NCI-H187 treated with DMSO at 0.1 percent for 48 hours (cell line): ENCODE measurements at places on chromosomes 7 and 10.

- DNase-seq = no peak
Observed at GRCh38 chr10:94042834-94043175, 49.1 kb downstream of the PLCE1 start.

- no peak for DNase-seq
Observed at GRCh38 chr7:30791114-30791513, 19.9 kb downstream of the MINDY4 start.

DNA sequence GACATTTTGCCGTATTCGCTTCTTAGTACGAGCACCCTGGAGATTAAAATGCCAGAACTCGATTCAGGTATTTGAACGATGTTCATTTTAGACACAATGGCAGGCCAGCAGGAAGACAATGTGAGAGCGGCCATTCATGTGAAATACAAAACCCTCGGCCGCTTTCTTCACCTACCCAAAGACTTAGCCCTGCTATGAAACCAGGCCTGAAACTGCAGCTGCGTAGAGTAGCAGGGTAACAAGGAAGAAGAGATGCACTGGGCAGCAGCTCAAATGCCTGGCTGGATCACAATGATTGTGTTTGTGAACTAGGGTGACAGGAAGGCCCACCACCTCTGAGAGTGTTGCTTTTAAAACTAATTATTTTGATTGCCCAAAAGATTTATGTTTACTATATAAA is 234.8 kb downstream of the TRIL start:
- no peak for DNase-seq

DNA sequence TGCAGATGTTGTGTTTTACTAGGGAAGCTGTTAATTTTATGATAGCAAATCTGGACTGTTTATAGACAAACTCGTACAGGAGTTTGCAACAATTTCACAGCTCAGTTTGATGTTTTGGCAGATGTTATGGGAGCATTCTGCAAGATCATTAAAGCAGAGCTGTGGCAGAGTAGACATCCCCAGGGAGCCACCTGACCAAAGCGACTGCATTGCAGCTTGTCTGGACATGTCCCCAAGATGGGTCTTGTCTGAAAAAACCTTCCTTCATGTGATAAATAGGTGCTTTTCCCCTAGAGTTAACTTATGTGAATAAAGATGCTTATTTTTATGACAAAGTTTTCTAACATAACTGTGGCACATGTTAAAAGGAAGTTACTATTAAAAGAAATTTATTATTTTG is 91.2 kb upstream of the GPR141 start:
- no peak for DNase-seq

- no peak for DNase-seq
Observed at GRCh38 chr7:2631946-2632732, at the start of gene TTYH3. TSS of gene TTYH3 (plus strand) at chr7:2631986. CDS start at chr7:2632156, 170 bp downstream.

GRCh38 chr10:78461333-78461732 is 427.7 kb downstream of the RPS24 start:
- DNase-seq = no peak

- no peak for DNase-seq
Observed at GRCh38 chr10:58280477-58280876, 11.5 kb downstream of the CISD1 start.

DNA sequence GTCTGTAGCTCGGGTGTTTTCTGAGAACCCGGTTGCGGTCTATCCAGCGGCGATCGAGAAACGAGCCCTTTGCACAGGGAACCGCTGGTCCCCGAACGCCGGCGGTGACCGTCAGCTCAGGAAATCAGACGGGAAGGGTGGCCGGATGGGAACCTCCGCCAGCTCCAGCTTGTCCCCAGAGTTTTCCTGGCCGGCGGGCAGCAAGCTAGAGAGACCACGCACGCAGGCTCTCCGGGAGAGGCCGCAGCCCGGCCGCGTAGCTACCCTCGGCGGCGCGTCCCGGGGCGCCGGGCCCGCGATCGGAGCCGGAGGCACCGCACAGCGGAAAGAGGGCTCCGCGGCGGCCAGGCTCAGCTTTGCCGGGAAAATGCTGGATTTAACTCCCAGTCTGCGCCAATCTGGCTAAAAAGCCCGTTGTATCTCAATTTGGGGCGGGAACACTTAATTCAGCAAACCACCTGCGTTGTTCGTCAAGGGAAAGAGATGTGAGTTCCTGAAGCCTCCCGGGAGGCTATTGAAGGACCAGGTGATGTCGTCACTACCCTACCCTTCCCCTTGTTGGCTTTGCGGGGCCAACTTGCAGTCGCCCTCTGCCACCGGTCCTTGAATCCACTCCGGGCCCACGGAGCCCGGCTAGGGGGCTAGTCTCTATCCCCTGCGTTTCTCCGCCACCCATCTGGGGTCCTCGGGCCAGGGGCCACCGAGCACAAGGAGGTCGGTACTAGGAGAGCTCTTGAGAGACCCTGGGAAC is 859 bp upstream of the CH25H start:
- DNase-seq = no peak

GRCh38 chr10:62016623-62017490 is 115.4 kb downstream of the ARID5B start:
- DNase-seq = no peak

- no peak for DNase-seq
Observed at GRCh38 chr7:110386913-110387312, 704.0 kb upstream of the LRRN3 start.

GRCh38 chr10:132240156-132240555 is 53.4 kb downstream of the DPYSL4 start:
- DNase-seq = no peak

GRCh38 chr7:41053820-41054219 is 649.1 kb downstream of the INHBA start:
- DNase-seq = no peak

DNA sequence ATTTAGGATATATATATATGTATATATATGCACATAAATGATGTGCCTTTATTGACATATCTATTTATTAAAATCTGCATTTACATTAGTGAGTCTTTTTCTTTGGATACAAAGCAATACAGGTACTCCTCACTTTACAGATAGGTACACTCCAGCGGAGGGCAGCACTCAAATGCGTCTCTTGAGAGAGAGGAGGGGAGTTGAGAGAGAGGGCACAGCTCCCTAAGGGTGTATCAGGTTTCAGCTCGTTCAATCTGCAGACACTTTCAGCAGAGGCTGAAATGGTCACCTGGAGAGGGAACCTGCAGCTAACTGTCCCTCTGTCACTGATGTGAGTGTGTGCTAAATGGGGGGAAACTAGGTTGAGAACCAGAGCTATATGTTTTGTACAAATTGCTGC is 21.5 kb downstream of the C10orf53 start:
- peak; percentile 61 for DNase-seq

DNA sequence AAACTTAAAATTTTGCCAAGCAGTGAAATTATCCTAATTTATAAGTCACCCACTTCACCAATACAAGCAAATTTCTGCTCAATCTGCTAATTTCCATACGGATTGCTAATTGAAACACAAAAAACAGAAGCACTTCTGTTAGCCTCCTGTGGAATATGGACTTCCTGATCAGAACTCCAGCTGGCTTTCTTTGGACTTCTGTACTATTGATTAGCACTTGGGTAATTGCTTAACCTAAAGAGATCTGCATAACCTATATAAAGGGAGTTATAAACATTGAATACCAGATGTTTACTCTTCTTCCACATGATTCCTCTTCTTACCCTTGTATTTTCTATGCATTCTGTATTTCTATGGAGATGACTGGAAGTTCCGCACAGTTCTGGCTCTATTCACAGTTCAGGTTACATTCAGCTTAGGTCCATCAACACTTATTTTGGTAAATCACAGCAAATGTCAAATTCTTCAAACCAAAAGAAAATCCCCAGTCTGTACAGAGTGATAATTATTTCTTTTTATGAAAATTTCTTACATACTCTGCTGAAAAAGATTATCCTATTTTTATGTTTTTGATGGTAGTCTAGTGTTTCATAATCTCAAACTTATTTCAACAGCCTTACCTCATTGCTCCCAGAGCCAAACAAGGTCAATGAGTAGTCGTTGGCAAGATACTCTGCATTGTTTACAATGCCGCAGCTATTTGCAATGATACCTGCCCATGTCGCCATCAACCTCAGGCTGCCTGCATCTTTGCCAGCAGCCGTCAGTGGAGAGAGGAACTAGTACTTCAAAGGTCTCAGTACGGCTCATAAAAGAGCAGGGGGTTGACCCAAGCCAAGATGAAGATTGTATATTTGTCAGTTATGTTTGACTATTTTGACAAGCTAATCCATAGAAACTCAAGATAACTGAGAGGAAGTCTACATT is 225.6 kb downstream of the AHR start:
- no peak for DNase-seq

DNA sequence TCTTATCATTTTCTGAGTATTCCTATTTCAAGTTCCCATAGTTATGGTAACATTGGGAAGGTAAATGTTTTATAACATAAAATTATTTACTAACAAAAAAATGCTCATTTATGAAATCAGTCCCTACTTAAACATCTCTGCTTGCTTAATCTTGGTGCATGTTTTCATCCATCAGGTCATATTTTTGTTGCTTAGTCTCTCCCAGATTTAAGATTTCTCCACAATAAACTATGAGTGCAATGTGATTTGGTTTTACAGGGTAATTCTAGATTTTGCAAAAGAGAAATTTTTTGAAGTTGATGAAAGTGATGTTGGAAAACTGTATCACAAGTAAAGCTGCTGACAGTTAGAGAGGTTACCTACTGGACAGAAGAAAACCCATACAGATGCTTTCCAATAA is 28.6 kb downstream of the PIK3AP1 start:
- DNase-seq = no peak

GRCh38 chr10:114566064-114566463 is 92.0 kb downstream of the ABLIM1 start:
- DNase-seq = no peak

DNA sequence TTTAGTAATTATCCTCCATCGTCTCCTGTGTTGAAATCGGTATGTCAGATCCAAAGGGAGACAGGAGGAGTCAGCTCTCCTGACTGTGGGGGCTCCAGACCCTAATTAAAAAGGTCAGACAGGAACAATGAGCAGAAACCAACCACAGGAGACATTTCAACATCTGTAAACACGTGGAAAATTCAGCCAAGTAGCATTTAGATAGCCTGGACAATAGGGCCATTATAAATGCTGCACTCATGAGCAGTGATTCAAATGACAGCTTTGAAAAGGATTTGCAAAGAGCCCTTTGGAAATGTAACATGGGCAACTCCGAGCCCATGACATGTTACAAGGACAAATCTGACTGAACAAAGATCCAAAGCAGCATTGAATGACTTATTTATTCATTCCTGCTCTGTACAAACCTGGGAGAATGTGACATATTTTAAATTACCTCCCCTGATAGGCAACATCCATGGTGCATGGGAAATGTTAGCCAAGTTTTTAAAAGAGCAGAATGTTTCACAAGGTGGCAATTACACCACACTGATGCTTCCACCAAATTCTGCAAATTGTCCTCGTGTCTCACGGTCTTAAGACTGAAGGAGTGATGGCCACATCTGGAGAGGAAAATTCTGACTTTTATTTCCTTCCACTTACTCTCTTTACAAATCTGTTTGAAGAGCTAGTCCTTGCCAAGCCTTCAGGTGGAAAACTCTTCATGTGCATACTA is 113.3 kb upstream of the KMT2E start:
- DNase-seq = no peak

- DNase-seq = no peak
Observed at GRCh38 chr7:120273476-120273975, 551 bp downstream of the KCND2 start.

DNA sequence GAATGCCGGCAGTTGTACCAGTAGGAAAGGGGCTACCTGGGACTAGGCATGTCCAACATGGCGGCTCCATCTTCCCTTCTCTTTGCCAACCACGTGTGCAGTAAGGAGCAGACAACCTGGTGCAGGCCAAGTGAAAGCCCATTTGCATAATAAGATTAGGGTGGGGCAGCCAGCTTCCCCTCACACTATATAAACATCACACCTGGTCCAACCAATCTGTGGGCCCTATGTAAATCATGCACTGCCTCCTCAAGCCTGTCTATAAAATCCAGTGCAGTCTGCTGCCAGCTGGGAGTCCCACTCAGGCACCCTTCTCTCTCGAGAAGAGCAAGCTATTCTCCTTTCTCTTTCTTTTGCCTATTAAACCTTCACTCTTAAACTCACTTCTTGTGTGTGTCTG is 429.3 kb downstream of the CALN1 start:
- peak; percentile 72 for DNase-seq

DNA sequence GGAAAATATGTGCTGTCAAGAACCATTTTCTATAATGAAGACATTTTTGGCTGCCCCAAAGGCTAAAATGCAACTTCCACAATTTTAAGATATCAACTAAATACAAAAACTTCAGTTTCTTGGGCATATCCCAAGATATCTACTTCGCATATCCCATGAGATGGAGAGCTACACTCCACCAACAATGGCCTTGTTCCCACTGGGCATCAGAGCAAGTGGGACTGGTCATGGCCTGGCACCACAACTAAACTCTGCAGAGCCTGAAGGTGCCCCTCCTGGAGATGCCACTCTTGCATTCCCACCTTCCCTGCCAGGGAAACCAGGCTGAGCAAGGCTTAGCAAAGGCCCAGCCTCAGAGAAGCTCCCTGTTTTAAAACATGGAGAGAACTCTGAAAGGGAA is 75.8 kb upstream of the LRRC17 start:
- DNase-seq = no peak

GRCh38 chr7:2968616-2969397 is 74.9 kb downstream of the CARD11 start:
- DNase-seq = no peak

- DNase-seq = no peak
Observed at GRCh38 chr7:79610748-79611304, 157.4 kb upstream of the MAGI2 start.

GRCh38 chr7:154817224-154817896 is 185.6 kb downstream of the PAXIP1 start:
- DNase-seq = no peak

DNA sequence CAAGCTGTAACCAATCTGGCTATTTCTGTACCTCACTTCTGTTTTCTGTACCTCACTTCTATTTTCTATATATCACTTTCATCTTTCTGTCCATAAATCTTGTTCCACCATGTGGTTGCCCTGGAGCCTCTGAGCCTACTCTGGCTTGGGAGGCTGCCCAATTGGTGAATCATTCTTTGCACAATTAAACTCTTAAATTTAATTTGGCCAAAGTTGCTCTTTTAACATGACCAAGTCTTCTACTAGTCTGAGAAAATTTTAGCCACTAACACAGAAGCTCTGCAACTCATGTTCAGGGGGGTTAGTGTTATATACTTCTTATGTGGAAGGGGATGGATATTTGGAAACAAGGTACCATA is 503.5 kb downstream of the KIF20B start:
- no peak for DNase-seq

GRCh38 chr10:79066411-79067240 is 2.1 kb upstream of the ZMIZ1 start:
- no peak for DNase-seq

DNA sequence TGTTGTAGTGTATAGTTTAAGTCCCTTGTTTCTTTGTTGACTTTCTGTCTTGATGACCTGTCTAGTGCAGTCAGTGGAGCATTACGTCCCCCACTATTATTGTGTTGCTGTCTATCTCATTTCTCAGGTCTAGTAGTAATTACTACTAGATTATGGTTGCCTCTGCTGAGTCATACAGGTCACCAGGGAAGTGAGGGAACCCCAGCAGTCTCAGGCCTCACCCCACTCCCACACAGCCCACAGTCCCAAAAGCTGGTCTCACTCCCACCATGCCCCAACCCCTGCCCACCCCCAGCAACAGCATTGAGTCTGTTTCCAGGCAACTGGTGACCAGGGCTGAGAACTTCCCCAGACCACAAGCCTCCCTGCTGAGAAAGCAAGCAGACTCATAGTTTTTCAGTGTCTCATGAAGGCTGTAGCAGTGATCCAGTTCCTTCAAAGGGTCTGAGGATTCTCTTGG is 88.0 kb downstream of the PLXDC2 start:
- no peak for DNase-seq

GRCh38 chr7:2460188-2460587 is 16.0 kb downstream of the GRIFIN start:
- no peak for DNase-seq
